Activated effector memory CD4-positive, alpha-beta T cell treated with Interleukin-2 at 50 U/mL for 16 hours (primary cell): ENCODE measurements at places on chromosomes 7 and 10.

- DNase-seq = no peak
These were observed 90.8 kb downstream of the ZFAND4 start for GRCh38 chr10:45581582-45582385.

GRCh38 chr10:132232023-132232951 lies 45.5 kb downstream of the DPYSL4 start:
- DNase-seq = no peak

GRCh38 chr7:2096692-2097387 lies 135.9 kb downstream of the MAD1L1 start:
- DNase-seq = no peak

DNA sequence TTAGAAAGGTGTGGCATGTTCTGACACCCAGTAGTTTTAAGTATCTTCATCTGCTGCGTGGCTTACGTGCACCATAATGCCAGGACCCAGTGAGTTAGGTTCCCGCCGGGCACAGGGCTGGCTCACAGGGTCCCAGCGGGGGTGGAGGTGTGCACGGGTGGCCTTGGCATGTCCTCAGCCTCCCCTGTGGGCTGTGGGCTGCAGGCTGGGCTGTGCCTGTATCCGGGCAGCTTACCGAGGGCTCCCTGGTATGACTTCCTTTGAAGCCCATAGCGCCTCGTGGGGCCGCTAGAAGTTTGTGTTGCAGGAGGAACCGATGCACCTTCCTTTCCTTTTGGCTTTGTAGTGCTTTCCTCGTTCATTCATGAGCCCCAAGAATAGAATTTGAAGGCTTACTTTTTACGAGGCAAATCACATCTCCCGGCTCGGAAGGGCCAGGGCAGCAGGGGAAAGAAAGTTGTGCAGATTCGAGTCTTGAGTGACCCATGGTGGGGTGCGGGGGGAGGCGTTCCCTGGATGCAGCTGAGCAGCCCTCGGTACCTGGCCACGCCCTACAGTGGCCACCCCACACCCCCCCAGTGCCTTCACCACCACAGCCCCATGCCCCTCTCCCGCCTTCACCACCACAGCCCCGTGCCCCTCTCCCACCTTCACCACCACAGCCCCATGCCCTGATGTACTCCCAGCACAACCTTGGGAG lies 113.2 kb downstream of the WDR37 start:
- no peak for DNase-seq

- no peak for DNase-seq
These were observed 56.6 kb upstream of the STEAP4 start for GRCh38 chr7:88363249-88363648.

GRCh38 chr10:23884670-23885069 lies 324.3 kb upstream of the KIAA1217 start:
- DNase-seq = no peak

DNA sequence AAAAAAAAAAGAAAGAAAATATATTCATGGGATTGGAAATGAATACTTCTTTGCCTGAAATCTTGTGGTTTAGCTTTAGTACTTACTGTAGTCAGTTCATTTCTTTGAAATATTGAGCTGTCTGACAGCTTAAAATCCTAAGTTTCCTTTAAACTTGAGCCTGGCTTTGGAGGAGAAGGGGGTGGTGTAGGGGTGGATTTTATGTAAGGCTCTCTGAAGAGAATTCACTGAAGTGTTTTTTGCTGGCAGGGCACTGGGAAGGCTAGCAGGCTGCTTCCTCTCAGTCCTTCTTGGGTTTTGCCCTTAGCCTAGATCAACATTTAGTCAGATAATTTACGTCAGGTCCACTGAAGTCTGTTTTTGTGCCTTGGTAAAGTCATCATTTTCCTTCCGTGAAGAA lies 516.5 kb downstream of the AUTS2 start:
- no peak for DNase-seq

DNA sequence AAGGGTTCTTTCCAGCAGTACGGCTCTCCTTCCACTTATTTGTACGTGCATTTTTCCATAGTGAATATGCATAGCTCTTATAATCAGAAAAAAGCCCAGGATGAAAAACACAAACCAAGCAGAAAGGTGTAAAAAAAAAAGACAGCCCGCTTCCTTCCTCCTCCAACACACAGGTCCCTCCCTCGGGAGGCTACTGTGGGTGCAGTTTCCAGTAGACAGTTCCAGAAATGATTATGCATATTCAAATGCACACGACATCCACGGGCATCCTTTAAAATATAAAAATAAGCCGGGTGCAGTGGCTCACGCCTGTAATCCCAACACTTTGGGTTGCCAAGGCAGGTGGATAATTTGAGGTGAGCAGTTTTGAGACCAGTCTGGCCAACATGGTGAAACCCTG lies 59.9 kb downstream of the TNRC18 start:
- no peak for DNase-seq

DNA sequence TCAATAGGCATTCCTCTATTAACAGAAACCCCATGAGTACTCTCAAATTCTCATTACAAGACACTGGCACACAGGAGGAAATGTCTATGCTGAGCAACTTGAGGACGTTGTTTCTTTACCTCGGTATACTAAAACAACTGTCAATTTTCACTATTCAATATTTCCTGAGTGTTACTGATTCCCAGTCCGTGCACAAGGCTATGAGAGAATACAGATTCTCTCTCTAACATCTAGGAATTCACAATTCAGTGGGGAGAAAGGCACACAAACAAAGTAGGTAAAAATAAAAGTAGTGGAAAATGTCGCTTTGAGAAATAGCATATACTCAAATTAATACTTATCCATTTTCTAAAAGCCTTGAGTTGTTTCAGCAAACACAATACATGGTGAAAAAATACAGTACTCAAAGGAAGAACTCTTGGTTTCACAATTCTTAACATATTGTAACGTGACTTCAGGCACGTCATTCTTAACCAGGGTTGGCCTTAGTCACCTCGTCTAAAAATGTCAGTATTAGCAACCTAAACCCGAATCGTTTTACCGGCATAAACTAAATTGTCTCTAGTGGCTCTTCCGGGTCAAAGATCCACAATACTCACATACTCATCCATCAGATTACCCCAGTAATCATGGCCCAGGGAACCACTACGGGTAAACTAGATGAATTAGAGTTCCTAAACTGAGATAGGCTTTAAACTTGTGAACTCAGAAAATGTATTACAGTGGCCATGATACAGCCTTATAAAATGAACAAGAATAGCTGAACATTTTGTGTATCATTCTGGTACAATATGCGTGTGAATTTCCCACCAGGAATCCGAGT lies 1.5 kb downstream of the IPMK start:
- DNase-seq = no peak

GRCh38 chr10:24790599-24790998 lies 66.9 kb upstream of the ARHGAP21 start:
- DNase-seq = no peak

GRCh38 chr7:116180302-116180701 lies 30.0 kb upstream of the TES start:
- no peak for DNase-seq

GRCh38 chr7:130141884-130142653 lies 63.1 kb downstream of the TMEM209 start:
- DNase-seq = no peak

- no peak for DNase-seq
These were observed 119.7 kb downstream of the ARID5B start for GRCh38 chr10:62021128-62021665.

DNA sequence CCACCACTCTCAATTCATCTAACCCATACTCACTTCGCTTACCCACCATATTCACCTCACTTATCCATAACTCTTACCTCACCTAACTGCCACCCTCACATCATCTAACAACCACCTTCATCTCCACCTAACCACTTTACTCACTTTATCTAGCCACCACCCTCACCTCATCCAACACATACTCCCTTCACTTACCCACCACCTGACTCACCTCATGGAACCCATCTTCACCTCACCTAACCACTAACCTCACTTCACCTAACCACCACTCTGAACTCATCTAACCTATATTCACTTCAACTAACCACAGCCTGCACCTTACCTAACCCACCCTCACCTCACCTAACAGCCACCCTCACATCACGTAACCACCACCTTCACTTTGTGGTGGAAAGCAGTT lies 84.2 kb downstream of the VIPR2 start:
- DNase-seq = no peak

DNA sequence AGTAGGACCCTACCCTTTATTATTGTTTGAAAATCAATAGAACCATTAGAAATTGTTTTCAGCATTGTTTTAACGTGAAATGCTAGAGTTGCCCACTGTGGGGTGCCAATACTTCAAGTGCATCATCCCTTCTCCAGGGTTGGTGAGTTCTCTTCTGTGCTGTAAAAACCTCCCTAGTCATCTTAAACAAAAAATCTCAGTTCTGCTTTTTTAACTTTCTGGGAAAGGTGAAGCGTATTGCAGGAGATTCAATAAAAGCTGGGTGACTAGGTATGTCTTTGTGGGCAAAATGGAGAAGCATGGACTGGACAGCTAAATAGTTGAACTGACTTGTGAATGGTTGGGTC lies 699.1 kb downstream of the SUGCT start:
- DNase-seq = no peak

DNA sequence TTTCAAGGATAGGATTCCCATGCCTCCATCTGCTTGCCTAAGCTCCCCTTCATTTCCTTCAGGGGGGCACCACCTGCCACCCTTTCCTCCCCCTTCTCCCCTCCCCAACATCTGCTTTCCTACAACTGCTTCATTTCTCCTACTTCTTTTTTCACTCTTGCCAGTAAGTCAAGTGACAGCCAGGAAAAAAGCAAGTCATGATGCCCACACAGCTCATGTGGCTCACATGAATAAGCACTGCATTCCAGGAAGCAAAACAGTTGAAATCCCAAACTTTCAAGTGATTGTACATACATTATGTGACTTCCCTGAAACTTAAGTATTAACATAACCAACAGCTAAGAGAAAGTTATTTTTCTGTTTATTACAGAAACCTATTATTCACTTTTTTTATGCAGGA lies 78.6 kb downstream of the TNS3 start:
- no peak for DNase-seq

DNA sequence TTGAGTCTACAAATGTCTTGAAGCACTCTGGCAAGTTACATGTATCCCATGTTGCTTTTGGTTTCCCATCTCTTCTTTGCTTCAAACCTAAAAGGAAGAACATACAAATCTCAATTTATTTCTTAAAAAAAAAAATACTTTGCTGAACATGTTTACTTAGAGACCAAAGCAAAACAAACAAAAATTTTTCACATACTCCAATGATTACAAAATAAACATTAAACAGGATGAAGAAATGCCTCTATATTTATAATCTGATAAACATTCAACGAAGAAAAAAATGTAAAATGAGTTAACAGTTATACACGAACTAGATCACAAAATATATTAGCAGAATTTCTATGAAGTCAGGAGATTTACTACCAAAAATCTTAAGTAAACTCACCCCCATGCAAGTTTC lies 31.3 kb downstream of the FAM204A start:
- DNase-seq = no peak

GRCh38 chr10:86064219-86064618 lies 302.4 kb downstream of the GRID1 start:
- no peak for DNase-seq

- DNase-seq = no peak
These were observed 73.7 kb upstream of the ABCB5 start for GRCh38 chr7:20541608-20542349.

DNA sequence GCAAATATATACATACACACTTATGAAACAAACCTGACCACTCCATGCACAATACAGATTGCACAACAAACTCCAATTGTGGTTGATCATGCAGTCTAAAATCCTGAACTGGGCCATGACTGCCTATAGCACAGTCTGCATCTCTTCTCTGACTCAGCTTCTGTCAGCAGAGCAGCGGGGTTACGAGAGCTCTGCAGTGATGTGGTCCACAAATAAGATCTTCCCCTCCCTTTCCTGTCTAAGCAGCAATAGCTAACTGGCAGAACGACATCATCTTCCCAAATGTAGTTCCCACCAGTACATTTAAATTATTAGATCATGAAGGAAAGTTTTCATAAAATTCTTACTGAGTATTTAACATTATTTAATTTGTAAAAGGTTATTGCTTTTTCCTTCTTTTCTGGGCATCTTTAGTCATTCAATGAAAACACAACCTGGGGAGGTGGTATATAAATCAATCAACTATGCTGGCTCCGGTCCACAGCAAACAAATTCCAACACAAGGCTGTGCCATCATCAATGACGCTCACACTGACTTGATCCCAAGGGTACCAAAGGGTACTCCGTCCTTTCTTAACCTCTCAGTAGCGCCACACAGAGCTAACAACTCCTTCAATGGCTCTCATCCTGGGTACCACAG lies 17.1 kb downstream of the ARHGAP21 start:
- DNase-seq = peak; percentile 13

DNA sequence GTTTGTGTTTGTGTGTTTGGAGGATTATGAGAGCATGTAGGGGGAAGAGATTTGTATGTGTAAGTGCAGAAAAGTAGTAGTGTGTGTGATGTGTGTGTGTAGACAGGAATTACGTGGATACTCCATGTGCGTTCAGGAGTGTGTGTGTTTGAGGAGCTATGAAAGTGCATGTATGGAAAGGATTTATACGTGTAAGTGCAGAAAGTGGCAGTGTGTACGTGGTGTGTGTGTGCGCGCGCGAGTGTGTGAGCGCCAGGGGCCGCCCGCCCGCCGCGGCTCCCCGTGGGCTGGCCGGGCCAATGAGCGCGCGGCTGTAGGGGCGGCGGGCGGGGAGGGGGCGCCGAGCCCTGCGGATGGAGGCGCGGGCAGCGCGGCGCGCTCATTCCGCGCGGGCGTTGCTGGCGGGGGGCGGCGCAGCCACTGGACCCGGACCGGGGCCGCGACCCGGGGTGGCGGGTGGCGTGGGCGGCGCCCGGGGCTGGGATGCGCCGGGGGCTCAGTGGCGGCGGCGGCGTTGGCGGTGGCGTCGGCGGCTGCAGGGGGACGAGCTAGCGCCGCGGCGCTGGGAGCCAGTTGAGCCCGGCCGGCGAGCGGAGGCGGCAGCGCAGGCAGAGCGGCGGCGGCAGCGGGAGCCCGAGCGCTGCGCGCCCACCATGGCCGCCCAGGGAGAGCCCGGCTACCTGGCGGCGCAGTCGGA lies at the start of gene BICC1:
Gene BICC1 (plus strand): TSS at position 382 of the 697 bp plus-strand sequence. CDS start 272 bp downstream, at position 654.
- no peak for DNase-seq

- no peak for DNase-seq
These were observed 1.2 kb upstream of the CHPF2 start for GRCh38 chr7:151231080-151231479.

- DNase-seq = no peak
These were observed 26.4 kb downstream of the ZNRF2 start for GRCh38 chr7:30310674-30311362.

DNA sequence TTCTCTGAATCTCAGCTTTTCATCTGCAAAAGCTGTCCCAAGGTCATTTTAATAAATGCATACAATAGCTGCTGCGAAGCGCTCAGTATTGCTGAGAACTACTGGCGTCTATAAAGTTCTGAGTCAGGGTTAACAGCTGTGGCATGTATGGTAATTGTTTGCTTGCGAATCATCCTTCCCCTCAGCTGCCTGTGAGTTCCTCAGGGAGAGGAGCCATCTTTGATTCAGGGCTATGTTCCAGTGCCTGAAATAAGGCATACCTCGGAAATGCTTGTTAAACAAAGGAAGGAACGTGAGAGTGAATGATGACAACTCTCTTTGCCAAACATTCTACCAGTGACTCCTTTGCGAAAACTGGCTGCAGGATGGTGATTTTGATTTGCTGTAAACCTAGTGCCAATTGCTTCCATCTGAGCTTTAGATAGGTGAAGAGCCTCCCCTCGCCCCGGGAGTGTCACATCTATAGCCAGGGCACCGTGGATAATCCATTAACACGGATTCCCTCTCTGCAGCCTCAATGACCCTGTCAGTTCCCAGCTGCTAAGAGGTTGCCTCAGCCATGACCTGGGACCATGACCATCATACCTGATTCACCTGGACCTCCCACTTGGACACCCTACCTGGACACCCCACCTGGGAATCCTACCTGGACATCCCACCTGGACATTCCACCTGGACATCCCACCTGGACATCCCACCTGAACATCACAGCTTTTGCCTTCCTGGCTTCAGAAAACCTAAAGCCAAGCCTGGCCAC lies 39.6 kb downstream of the GPRIN2 start:
- no peak for DNase-seq
